Bronchus fibroblast of lung (primary cell): ENCODE measurements at places on chromosomes 5 and 9. TPM values are rescaled to one million over a fixed set of nuclear protein-coding genes. Genes with fewer than 3 reads are reported as not detected.

Gene TMEM8B
- 3.9 and 4.3 TPM in 2 replicates for total RNA-seq

Gene TRAF2
- total RNA-seq, result 9.1 and 9.4 TPM in 2 replicates

Gene ANKRD33B
- 3.7 and 4.0 TPM in 2 replicates for total RNA-seq

Gene PCDHA1
- total RNA-seq, result not detected in 2 replicates

Gene LHX3
- total RNA-seq, result not detected in 2 replicates

Gene KIF24
- 3.7 and 4.0 TPM in 2 replicates for total RNA-seq

Gene SLC6A3
- total RNA-seq, result not detected in 2 replicates

Gene PCDHA6
- total RNA-seq, result 0.15 TPM in 1 of 2 replicates, not detected in the other

Gene ARRDC1
- total RNA-seq, result 20.7 and 21.9 TPM in 2 replicates

Gene SPATA31E1
- total RNA-seq, result not detected in 2 replicates

Gene LOX
- total RNA-seq, result 38.8 and 46.7 TPM in 2 replicates

Gene CRAT
- 50.4 and 54.8 TPM in 2 replicates for total RNA-seq

Gene NME5
- 0.84 and 1.6 TPM in 2 replicates for total RNA-seq

Gene C9orf40
- total RNA-seq, result 7.3 and 10.6 TPM in 2 replicates

Gene NUTM2G
- total RNA-seq, result not detected in 2 replicates

Gene PCDHGA2
- 0.50 and 0.59 TPM in 2 replicates for total RNA-seq

Gene ARL10
- total RNA-seq, result 2.2 and 3.4 TPM in 2 replicates

Gene SOWAHA
- total RNA-seq, result under 0.01 TPM in 1 of 2 replicates, not detected in the other

Gene NOXA1
- 0.15 and 0.17 TPM in 2 replicates for total RNA-seq

Gene LCN2
- not detected in 2 replicates for total RNA-seq

Gene SV2C
- total RNA-seq, result not detected in 2 replicates
